Activated T-cell treated with anti-CD3 and anti-CD28 coated beads, Interleukin-2, amount 50 U/mL, for 4 hours (primary cell): ENCODE measurements at places on chromosomes 1 and 21. TPM values are rescaled to one million over a fixed set of nuclear protein-coding genes. Genes with fewer than 3 reads are reported as not detected.

The GGPS1 gene
- total RNA-seq = 20.9 TPM

The ILDR2 gene
- total RNA-seq = 6.2 TPM

The TMEM54 gene
- 0.89 TPM for total RNA-seq

The POU3F1 gene
- total RNA-seq = 1.0 TPM

The FAM167B gene
- total RNA-seq = not detected

The B3GALT5 gene
- 0.05 TPM for total RNA-seq

The SLC45A3 gene
- 1.4 TPM for total RNA-seq

The AGMAT gene
- total RNA-seq = 21.2 TPM

The SYT11 gene
- 5.4 TPM for total RNA-seq

The SPOCD1 gene
- total RNA-seq = not detected

The TNFRSF1B gene
- 218 TPM for total RNA-seq

The TRIM58 gene
- total RNA-seq = 0.18 TPM

The KIRREL1 gene
- 0.15 TPM for total RNA-seq

The OR2T33 gene
- total RNA-seq = not detected

The CHAF1B gene
- total RNA-seq = 30.0 TPM

The OR2T2 gene
- total RNA-seq = not detected

The SPRR2D gene
- not detected for total RNA-seq

The TAS1R3 gene
- total RNA-seq = 0.19 TPM

The SAMD13 gene
- total RNA-seq = not detected

The SLC1A7 gene
- total RNA-seq = not detected

The LCE2A gene
- total RNA-seq = not detected

The CADM3 gene
- total RNA-seq = not detected

The LCE1D gene
- total RNA-seq = not detected

The TNNT2 gene
- not detected for total RNA-seq

The OLFML2B gene
- total RNA-seq = 1.5 TPM

The TCEA3 gene
- 2.6 TPM for total RNA-seq

The PTPN7 gene
- total RNA-seq = 352 TPM

The AADACL4 gene
- total RNA-seq = not detected

The ARTN gene
- total RNA-seq = 0.45 TPM

The KRTAP19-3 gene
- not detected for total RNA-seq

The CFHR4 gene
- not detected for total RNA-seq

The LAMB3 gene
- total RNA-seq = 0.38 TPM

The RGS2 gene
- 9.7 TPM for total RNA-seq

The SMIM1 gene
- 1.9 TPM for total RNA-seq

The SRGAP2 gene
- 23.3 TPM for total RNA-seq

The PERM1 gene
- not detected for total RNA-seq

The AADACL3 gene
- not detected for total RNA-seq

The TNFSF4 gene
- total RNA-seq = 0.63 TPM

The GPR52 gene
- total RNA-seq = 0.57 TPM

The SPRR5 gene
- not detected for total RNA-seq

The PDE4B gene
- 20.8 TPM for total RNA-seq

The CDC7 gene
- 11.1 TPM for total RNA-seq

The KCNJ9 gene
- not detected for total RNA-seq

The DIO1 gene
- not detected for total RNA-seq
